SW480 (cell line): ENCODE measurements at places on chromosomes 7 and 10.

GRCh38 chr10:130042381-130042780 is 68.2 kb downstream of the C10orf143 start:
- no peak for DNase-seq

- no peak for DNase-seq
Observed at GRCh38 chr7:103134836-103135554, 13.9 kb downstream of the NAPEPLD start.

DNA sequence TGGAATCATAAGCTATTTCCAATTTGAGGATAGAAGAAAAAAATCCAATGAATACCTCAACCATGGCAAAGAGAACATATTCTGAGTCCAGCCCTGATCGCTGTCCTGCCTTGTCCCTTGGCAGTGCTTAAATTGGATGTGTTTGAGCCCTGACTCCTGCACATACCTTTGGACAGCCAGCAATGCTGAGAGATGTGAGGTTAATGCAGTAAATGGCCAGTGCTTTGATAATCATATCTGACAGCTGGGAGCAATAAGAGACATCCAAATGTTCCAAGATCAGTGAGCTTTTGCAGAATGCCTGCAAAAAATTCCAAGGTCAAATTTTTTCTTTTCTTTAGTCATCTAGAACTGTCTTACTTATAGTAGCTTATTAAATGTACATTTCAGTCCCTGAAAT is 80.1 kb upstream of the LRRC17 start:
- DNase-seq = no peak

DNA sequence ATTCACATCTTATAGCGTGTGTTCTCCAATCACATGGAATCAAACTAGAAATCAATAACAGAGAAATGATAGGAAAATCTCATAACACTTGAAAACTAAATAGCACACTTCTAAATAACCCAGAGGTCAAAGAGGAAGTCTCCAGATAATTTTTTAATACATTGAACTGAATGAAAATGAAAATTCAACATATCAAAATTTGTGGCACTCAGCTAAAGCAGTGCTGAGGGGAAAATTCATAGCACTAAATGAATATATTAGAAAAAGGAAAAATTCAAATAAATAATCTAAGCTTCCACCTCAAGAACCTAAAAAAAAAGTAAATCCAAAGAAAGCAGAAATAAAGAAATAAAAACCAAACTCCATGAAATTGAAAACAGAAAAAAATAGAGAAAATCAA is 17.3 kb downstream of the CALML3 start:
- no peak for DNase-seq

DNA sequence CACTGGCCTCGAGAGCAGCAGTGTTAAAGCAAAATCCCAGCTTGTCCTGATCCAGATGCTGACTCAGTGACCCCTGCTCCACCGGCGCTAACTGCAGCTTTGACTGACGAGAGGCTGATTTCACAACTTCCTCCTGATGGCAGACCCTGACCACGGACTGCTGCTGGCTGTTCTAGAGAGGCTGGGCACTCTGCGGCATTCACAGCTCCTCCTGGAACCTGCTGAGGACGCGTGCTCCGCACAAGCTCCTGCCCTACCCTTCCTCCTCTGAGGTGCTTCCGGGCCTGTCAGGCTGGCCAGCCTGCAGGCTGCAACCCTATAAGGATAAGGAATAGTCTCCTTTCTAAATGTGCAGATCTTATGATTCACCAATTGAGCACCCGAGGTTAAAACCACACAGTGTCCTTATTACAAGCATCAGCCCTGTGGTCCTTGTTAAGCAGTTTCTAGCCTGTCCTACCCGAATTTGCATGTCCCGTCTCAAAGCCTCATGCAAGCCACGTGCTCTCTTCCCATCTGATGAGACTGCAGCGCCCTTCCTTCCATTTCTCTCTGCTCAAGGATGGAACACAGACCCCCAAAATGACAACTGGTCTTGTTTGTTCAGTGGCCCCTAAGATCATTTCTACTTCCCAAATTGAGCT is 35.5 kb upstream of the NCAPG2 start:
- no peak for DNase-seq

- peak; percentile 55 for DNase-seq
Observed at GRCh38 chr7:142478479-142479220, 220.8 kb upstream of the PRSS58 start.

GRCh38 chr7:11642841-11643240 is 189.2 kb downstream of the THSD7A start:
- DNase-seq = no peak

- no peak for DNase-seq
Observed at GRCh38 chr7:16428672-16429071, 7.3 kb upstream of the CRPPA start.

- no peak for DNase-seq
Observed at GRCh38 chr7:117017017-117017451, 63.7 kb downstream of the ST7 start.

DNA sequence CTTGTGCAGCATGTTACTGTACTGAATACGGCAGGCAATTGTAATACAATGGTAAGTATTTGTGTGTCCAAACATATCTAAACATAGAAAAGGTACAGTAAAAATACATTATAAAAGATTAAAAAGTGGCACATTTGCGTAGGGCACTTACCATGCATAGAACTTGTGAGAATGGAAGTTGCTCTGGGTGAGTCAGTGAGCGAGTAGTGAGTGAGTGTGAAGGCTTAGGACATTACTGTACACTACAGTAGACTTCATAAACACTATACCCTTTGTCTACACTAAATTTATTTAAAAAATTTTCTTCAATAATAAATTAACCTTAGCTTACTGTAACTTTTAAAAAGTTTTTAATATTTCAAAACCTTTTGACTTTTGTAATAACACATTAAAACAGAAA is 37.5 kb downstream of the BPGM start:
- no peak for DNase-seq

- no peak for DNase-seq
Observed at GRCh38 chr7:151984612-151985011, 28.4 kb downstream of the GALNTL5 start.

GRCh38 chr10:118531105-118531852 is 64.2 kb downstream of the PRLHR start:
- DNase-seq = no peak

GRCh38 chr7:127632276-127632910 is 14.5 kb upstream of the PAX4 start:
- DNase-seq = no peak

GRCh38 chr7:130096243-130096827 is 26.0 kb downstream of the KLHDC10 start:
- DNase-seq = no peak

DNA sequence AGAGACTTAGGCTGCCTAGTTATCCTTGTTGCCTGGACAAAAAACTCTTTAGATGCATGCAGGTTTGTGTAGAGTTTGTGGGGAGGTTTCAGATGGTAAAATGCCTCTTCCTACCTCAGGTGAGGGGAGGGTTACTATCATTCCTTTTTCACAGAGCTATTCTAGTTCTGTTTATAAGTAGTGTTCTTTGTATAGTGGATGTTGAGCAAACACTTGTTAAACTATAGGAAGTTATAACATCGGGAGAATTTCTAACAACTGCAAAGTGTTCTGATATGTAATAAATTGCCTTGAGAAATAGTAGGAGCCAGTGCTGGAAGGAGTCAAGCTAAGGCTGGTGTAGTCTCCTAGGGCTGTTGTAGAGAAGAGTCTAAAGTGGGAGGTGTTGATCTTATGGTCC is 6.7 kb upstream of the FAS start:
- no peak for DNase-seq

DNA sequence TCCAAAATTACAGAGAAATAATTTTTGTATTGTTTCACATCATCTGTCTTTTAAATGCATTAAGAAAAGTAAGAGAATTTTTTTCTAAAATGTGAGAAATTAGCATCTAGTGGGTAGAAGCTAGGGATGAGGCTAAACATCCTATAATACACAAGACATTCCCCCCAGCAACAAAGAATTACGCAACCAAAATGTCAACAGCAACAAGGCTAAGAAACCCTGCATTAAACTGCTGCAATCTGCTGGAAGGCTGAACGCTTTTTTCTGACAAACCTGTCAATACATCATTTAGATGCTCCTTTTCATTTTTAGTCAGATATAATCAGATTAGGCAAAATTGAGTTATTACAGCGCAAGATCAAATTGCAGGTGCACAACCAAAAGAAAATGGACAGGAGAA is 162.2 kb downstream of the C1GALT1 start:
- DNase-seq = no peak

- no peak for DNase-seq
Observed at GRCh38 chr10:95600158-95600557, 39.0 kb upstream of the SORBS1 start.

DNA sequence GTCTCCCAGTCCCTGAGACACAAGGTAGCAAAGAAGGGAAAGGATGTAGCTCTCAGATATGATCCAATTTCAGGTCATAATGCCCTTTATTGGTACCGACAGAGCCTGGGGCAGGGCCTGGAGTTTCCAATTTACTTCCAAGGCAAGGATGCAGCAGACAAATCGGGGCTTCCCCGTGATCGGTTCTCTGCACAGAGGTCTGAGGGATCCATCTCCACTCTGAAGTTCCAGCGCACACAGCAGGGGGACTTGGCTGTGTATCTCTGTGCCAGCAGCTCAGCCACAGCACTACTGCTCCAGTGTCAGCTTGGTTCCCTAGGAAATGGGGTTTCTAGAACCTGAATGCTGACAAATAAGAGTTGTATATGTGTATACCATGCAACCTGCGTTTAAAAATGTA is 74.6 kb upstream of the PRSS58 start:
- no peak for DNase-seq

DNA sequence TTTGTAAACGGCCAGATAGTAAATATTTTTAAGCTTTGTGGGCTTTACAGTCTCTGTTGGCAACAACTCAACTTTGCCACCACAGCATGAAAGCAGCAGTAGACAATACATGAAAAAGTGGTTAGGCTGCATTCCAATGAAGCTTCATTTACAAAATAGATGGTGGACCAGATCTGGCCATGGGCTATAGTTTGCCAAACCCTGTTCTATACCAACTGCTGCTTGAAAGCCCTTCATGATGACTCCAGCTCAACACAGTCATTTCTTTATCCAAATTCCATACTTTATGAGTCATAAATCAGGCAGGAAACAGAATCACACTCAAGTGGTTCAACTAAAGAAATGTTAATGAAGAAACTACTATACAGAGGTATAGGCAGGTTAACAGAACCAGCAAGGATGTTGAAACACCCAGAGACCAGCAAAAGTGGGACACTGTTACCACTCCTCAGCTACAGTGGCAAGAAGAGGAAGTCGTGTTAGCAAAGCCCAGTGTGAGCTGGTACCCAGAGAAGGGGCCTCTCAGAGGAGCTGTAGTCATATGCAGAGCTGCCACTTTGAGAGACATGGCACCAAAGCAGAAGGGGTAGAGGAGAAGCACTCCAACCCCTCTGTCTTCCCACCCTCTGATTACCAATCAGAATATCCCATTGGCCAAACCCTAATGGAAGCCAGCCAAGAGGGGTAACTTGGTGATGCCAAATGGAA is 72.5 kb downstream of the PRLHR start:
- peak; percentile 54 for DNase-seq

GRCh38 chr10:71472912-71473311 is 76.2 kb downstream of the CDH23 start:
- DNase-seq = no peak

- DNase-seq = no peak
Observed at GRCh38 chr7:124679586-124680225, 85.9 kb downstream of the GPR37 start.

- no peak for DNase-seq
Observed at GRCh38 chr7:37197108-37197507, 251.6 kb downstream of the ELMO1 start.

GRCh38 chr10:77531441-77532001 is 106.1 kb downstream of the KCNMA1 start:
- peak; percentile 32 for DNase-seq

DNA sequence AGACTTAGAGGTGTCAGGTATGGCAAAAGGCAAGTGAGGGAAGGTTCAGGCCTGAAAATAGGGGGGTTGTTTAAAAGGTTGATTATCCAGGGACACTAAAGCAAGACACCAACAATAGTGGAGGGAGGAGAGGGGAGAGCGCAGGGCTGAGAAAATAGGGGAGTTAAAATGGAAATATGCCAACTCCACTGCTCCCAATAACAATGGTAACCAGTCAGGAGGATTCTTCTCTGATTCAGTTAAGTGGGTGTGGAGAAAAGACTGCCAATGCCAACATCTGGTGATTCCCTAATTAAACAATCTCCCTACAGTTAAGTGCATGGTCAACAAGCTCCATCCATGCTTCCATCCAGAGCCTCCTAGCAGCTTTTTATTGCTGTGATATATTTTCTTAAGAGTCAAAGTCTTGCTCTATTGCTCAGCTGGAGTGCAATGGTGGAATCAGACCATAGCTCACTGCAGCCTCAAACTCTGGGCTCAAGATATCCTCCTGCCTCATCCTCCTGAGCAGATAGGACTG is 183.3 kb downstream of the JAZF1 start:
- no peak for DNase-seq
